ENCODE measurements at places on chromosomes 6 and 20.

- DNase-seq = no peak
Observed at GRCh38 chr20:43994486-43995100, 79.9 kb downstream of the TOX2 start.

DNA sequence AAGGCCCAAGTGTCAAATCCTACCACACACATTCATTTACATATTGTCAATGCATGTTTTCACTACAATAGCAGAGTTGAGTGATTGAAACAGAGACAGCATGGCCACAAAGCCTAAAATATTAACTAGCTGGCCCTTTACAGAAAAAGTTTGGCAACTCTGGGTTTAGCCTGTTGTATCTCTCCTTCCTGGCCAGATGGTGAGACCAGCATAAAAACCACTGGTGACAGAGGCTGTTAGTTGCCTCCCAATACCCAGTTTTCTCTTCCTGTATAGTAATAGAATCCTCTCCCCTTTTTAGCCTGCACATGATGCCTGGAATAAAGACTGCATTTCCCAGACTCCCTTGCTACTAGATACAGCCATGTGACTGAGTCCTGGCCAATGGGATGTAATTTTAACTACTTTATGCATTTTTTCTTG, 100.0 kb upstream of the TAB2 start:
- no peak for DNase-seq

DNA sequence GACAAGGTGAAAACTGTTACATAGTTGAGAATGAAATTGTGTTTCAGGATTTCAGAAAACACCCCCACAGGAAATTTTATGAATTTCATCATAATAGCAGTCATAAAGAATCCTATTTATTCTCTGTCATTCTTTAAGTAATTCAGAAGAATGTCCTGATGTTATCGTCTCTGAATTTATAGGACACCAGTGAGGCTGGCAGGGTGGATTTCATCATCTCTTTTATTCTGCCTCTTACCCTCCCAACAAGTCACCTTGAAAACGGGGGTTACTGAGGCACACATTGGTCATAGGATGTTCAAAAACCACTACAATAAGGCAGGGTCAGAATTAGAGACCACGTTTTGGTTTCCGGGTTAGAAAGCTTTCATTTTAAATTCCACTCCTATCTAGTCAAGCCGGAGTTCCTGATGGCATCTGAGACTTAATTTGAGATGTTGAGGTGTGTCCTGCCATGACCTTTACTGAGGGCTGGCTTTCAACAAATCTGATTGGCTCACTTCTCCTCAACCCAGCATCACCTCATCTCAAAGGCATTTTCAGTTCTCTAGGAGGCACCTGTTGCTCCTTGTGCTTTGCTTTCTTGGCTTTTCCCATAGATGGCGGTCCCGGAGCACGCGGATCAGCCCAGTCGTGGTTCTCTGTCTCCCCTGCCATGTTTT, 230.6 kb upstream of the SUPT3H start:
- DNase-seq = no peak

DNA sequence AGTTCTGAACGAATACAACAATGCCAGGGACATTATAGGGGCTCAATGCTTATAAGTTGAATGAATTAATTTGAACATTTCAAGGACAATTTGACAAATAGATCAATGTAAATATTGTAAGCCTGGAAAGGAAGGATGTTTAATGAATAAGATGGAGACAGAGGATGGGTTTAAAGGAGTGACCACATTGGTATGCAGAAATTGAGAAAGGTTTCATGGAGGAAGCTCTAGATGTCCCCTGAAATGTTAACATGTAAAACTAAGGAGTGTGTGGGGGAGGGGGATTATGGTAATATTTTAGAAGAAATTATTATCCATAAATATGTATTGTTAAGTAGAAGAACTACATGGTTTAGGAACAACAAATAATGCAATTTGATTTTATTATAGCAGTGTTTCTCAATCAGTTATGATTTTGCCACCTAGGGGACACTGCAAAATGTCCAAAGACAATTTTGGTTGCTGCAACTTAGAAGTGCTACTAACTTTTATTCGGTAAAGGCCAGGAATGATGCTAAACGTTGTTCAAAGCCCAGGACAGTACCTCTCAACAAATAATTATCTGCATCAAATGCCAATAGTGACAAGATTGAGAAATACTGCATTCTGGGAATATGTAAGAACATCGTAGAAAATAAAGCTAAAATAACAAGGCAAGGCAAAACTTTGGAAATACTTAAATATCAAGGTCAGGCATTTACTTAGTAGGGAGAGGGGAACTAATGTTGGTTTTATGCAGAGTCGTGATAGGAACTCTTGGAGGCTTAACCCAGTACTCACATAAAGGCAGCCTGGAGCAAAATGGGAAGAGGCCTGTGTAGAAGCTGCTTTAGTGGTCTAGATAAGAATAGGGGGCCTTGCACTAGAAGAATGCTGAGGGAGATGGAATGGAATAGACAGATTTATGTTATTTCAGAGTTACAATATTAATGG, 686.9 kb upstream of the CITED2 start:
- no peak for DNase-seq

DNA sequence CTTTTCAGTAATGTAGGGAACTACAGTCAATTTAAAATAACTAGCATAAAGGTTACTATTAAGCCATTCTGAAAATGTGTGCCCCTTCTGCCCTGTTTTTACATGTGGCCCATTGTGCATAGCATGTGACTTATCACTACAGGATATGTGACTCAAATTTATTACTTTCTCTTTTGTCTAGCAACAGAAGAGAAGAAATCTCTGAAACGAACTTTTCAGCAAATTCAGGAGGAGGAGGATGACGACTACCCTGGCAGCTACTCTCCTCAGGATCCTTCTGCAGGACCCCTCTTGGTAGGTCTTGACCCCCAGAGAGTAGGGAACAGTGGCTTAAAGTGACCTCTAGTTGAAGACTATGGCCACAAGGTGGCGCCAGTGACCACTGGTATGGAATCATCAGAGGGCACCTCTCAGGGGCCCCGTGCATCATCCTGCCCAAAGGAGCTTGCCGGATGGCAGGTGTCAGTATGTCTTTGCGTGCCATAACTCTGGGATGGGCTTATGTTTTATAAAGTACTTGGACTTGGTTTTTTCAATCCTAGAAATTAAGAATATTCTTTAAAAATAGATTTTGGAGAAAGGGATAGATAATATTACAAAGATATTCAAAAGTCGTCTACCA, 23.9 kb downstream of the RPRD1B start:
- DNase-seq = peak; percentile 45

GRCh38 chr6:65052626-65053025, 654.4 kb downstream of the EYS start:
- no peak for DNase-seq

GRCh38 chr6:3800850-3801591, 48.2 kb upstream of the FAM50B start:
- DNase-seq = no peak

GRCh38 chr6:127347178-127347577, 3.8 kb upstream of the ECHDC1 start:
- no peak for DNase-seq

DNA sequence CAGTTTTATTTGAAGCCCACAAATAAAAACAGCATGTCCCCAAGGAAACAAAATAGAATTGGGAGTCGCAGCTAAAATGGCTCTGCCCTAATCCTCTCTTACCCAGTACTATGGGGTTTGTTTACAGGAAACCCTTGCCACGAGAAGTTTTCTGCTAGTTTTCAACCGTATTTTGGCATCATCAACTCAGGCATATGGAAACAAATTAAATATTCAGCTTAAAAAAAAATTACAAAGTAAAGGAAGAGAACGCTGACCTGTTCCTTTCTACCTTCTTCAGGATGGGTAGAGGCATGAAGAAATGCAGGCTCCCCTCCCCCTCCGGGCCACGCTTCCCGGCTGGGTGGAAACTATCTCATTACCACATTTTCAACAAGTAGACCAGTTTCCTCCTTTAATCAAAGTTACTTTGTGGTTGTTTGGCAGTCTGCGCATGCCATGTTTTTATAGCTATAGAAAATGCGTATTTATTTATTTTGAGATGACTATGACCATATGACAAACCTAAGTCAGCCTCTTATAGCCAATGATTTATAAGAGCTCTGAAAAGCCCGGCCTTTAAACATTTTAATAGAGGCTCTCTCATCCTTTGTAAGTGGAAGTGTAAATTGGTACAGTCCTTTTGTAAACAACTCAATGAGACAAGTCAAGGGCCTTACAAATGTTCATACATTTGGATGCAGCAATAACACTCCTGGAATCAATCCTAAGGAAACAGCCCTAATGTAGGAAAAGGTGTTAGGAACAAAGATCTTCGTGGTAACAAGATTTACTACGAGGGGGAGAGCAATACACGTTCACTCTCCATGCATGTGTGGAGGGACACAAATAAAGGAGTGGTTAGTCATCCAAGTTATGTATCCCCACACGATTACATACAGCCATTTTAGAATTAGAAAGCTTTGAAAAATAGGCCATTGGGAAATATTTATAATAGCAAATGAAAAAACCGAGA, 16.1 kb upstream of the ZNF217 start:
- DNase-seq = peak; percentile 49

- no peak for DNase-seq
Observed at GRCh38 chr20:17298171-17298570, 71.3 kb downstream of the PCSK2 start.

- DNase-seq = no peak
Observed at GRCh38 chr6:96878143-96878542, 19.5 kb downstream of the NDUFAF4 start.

DNA sequence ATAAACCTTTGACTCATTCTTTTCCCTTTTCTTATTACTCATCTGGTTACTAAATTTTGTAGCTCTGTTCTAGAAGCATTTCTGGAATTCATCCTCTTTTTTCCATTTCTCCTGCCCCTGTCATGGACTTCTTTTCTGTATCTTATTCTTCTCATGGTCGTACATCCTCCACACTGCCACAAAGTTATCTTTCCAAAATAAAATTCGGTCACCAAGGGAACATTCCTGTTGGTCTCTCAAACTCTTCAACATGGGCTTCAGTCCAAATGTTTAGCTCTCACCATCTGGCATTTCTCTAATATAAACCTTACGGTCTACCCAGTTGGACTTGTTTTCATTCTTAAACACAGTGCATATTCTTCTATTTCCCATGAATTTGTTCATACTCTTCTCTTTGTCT, 428.8 kb upstream of the ID4 start:
- no peak for DNase-seq

DNA sequence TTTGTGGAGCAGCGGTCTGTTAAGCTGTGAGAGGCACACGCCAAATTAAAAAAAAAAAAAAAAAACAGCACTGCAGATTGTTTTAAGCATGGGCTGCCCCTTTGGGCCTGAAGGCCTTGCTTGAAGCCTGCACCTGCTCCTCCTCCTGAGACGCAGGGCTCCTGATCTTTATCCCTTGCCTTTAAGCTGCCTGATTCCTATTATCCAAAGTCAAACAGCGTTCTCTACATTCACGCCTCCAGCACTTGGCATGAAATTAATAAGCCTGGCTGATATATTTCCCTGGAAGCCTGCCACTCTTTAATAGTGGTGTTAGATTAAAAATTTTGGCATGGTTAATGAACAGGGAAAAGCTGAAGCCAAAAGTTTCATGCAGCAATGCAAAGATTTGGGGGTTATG, 163.9 kb downstream of the FAXC start:
- no peak for DNase-seq

DNA sequence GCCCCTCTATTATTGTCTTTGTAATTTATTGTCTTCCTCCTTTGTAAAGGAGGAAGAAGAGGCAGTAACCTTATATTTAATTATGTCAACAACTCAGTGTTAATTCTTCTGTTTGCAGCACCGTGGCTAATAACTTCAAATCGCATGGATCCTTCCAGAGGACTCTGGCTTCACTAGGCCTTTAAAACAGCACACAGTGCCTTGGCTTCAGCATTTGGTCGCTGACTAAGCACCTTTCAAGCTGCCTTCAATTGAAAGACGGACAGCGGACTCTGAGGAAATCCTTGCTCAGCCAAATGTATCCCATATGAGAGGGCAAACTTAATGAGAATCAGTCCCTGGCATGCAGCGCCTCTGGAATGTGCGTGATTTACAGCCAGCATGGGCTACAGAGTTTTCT, 64.2 kb downstream of the SGK1 start:
- no peak for DNase-seq

DNA sequence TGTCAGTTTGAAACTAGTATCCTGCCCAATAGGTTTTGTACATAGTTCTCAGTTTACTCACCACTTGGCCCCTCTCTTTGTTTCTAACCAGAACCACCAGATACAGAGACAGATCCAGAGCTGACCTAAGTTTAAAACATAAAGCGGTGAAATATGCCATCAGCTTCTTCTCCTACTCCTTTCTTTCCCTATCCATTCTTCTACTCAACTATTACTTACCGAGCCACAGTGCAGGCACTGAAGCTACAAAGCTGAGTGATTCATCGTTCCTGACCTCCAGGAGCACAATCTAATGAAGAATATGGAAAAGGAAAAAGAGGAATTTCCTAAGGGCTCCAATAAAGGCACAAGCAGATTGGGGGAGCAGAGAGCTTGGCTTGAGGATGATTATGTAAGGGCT, 286.0 kb downstream of the FOXC1 start:
- no peak for DNase-seq

- no peak for DNase-seq
Observed at GRCh38 chr20:24585796-24586522, 116.5 kb downstream of the SYNDIG1 start.

- DNase-seq = no peak
Observed at GRCh38 chr6:12103158-12103557, 91.0 kb downstream of the HIVEP1 start.

DNA sequence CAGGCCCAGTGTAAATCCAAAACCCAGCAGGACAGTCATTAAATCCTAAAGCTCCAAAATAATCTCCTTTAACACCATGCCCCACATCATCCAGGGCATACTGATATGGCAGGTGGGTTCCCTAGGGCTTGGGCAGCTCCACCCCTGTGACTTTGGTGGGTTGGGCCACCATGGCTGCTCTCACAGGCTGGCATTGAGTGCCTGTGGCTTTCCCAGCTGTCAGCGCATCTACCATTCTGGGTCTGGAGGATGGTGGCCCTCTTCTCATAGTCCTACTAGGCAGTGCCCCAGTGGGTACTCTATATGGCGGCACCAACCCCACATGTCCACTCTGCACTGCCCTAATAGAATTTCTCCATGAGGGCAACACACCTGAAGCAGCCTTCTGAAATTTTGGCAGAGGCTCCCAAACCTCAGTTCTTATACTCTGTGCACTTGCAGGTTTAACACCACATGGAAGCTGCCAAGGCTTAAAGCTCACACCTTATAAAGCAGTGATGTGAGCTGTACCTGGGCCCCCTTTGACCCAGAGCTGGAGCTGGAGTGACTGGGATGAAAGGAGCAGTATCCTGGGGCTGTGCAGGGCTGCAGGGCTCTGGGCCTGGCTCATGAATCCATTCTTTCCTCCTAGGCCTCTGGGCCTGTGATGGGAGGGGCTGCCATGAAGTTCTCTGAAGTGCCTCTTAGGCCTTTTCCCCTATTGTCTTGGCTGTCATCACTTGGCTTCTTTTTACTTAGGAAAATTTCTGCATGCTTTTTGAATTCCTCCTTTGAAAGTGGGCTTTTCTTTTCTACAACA, 765.5 kb upstream of the EPHA7 start:
- DNase-seq = no peak

- DNase-seq = no peak
Observed at GRCh38 chr20:34538671-34539123, 19.8 kb upstream of the MAP1LC3A start.

Measured in T-helper 22 cell (primary cell).